ENCODE measurements at places on chromosomes 6 and 20. TPM values are rescaled to one million over a fixed set of nuclear protein-coding genes. Genes with fewer than 3 reads are reported as not detected.

Gene C6orf58
- total RNA-seq, result not detected

Gene GHRH
- total RNA-seq, result not detected

Gene MOCS1
- total RNA-seq, result 2.3 TPM

Gene IFNGR1
- total RNA-seq, result 103 TPM

Gene RIPPLY2
- total RNA-seq, result not detected

Gene HLA-DQA2
- total RNA-seq, result not detected

Gene COL21A1
- total RNA-seq, result 6.8 TPM

Gene ASIP
- not detected for total RNA-seq

Gene TAP2
- total RNA-seq, result 19.4 TPM

Gene MACROD2
- total RNA-seq, result 1.7 TPM

Gene AIF1
- total RNA-seq, result not detected

Gene KIAA1755
- total RNA-seq, result 0.21 TPM

Gene OTOR
- total RNA-seq, result not detected

Gene LPA
- 0.24 TPM for total RNA-seq

Gene CCN5
- total RNA-seq, result not detected

Gene TSHZ2
- 2.2 TPM for total RNA-seq

Gene APOM
- 0.96 TPM for total RNA-seq

Gene ANKEF1
- total RNA-seq, result 6.6 TPM

Gene GABRR1
- not detected for total RNA-seq
